ENCODE measurements at places on chromosomes 6 and 20.

DNA sequence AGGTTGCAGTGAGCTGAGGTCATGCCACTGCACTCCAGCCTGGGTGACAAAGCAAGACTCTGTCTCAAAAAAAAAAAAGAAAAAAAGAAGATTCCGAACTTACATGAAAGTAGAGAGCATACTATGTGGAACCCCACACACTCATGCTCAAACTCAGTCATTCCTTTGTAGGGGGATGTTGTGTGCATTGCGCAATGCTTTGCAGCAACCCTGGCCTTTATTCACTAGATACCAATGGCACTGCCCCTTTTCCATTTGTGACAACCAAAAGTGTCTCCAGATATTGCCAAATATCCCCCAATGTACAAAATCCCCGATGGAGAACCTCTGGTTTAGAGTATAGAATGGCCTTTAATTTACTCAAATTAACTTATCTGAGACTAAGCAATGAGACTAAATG is 158.6 kb downstream of the GJA1 start:
- no peak for DNase-seq

GRCh38 chr6:160082627-160083026 is 39.0 kb upstream of the SLC22A1 start:
- no peak for DNase-seq

DNA sequence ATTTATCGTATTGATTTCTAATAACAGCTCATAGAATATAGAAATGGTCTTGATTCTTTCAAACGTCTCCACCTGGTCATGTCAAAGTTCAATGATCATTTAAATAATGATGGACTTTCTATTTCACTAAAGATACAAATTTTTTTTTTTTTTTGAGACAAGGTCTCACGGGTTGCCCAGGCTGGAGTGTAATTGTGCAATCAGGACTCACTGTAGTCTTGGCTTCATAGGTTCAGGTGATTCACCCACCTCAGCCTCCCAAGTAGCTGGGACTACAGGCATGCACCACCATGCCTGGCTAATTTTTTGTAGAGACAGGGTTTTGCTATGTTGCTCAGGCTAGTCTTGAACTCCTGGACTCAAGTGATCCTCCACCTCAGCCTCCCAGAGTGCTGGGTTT is 25.2 kb downstream of the KLHL31 start:
- no peak for DNase-seq

DNA sequence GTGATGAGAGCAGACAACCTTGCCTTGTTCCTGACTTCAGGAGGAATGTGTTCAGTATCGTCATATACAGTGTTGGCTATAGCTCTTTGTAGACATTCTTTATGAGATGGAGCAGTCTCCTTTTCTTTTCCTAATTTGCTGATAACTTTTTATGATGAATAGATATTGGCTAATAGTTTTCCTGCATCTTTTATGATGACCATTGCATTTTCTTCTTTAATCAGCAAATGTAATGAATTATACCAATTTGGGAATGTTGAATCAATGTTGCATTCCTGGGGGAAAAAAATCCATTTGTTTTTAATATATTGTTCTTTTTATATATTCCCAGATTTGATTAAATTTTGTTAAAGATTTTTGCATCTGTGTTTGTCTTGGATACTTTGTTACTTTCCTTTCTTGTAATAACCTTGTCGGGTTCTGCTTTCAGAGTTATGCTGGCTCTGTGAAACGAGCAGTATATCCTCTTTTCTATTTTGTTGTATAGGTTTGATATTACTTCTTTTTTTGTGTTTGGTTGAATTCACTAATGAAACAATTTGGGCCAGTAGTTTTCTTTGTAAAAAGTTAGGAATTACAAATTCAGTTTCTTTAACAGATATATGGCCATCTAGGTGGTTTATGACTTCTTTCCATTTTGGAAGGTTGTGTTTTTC is 23.9 kb downstream of the KDM1B start:
- DNase-seq: no peak

DNA sequence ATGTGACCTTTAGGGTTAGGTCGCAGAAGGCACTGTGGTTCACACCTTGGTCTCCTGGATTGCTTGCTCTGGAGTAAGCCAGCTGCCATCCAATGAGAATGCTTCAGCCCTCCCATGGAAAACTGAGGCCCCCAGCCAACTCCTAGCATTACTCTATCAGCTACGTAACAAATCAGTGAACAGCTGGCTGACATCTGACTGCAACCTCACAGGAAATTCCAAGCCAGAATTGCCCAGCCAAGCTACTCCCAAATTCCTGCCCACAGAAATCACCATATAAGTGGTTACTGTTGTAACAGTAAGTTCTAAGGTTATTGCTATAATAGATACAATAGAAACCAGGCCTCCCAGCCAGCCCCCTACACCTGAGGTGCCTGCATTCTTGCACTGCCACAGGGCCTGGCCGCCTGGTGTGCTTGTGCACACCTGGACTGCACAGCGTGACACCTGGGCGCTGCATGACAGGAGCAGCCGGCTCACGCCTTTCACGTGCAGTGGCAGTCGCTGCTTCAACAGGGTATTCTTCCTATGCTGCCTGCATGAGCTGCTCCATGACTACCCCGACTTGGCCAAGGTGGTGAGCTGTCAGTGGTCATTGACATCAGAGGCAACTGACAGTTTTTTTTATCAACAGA is 429.7 kb upstream of the RUNX2 start:
- no peak for DNase-seq

DNA sequence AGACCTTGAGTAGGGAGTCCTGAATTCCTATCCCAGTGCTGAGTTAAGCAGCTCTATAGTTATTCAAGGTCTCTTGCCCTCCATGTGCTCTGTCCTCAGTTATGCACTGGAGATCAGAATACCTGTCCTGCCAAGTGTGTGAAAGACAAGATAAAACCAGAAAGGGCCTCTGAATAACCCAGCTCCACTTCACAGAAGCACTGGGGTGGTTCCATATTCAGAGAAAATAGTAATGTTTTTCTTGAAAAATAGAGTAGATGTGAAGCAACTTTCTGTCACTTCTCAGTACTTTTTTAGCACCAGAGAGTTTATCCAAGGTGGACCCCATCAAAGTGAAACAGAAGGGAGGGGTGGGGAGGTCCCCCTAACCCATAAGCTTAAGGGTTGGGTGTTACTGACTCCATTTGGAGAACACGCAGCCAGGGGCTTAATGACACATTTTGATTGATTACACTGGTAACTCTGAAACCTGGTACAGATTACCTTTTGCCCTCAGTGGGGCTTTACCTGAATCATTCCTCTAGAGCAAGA is 509.8 kb upstream of the JARID2 start:
- no peak for DNase-seq

DNA sequence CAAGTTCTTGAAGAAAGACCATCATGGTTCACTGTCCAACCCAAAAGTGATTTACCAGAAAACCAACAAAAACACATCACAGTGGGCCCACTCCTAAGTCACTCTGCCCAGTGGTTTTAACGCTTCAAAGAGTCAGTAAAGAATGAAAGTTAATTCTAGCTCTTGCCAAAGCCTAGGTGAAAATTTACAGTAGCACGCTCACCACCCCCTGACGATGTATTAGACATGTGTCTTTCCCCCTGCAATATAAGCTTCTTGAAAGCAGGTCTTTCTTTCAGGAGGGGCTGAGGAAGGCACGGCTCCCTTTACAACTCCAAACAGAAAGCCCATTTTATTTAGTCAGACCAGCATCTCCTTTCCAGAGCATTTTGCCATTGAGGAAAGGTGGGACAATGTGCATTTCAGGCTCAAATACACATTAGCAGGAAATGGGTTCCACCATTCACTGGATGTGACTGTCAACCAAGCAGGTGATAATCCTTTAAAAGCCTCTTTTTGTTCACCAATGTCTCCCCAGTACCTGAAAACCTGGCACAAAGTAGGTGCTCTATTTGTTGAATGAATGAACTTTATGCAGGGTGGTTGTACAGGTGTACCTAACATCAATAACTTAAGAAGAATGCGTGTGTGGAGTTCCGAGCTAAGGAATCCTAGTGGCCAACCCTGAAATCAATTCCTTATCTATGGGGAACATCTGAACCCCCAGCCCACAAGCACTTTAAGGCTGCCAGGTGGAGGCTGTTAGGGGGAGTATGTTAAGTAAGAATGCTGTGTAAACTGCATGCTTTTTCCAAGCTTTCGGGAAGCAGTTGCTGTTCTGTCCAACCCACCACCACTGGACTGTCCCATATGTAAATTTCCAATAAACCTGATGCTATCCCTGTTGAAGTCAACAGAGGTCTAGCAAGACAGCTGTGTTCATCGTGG is 11.4 kb downstream of the EZR start:
- no peak for DNase-seq

GRCh38 chr6:169240125-169240524 is 13.5 kb downstream of the THBS2 start:
- DNase-seq: no peak

DNA sequence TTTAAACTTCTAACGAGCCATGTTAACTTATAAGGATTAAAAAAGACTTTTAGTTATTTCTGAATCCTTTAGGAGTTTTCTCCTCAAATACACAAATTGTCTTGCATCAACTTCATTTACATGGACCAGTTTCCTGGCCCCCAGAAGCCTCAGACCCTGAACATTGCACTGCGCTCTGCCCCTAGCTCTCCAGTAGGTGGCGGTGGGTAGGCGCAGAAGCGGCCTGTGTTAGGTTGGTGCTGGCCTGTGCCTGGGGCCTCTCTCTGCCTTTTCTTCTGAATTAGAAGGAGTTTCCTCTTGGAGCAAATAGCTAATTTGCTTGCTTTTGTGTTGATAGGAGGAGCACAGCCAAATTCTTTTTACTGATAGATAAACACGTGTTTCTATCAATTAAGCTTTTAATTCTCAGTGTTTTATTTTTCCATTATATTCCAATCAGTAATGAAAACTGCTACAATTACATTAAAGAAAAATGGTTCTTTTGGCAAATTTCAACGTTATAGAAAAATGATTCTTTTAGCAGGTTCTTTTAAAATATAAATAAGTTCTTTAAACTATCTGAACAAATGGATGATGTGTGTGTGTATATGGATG is 44.4 kb downstream of the DTD1 start:
- no peak for DNase-seq

DNA sequence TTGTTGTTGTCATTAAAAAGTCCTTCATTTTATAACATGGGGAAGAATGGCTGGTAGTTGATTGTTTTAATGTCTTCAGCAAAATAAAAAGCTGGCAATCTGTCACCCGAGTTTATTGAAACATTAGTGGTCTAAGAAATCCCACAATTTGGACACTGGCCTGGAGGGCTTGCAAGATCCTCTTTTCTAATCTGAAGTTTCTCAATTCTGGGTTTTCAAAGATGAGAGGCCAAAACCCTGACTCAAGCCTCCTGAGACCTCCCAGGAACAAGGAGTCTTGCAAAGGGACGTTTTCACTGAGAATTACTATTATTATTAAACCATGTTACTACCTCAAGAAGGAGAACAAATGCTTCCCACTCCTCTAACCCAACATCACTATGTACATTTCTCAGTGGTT is 19.5 kb downstream of the MAP1LC3A start:
- no peak for DNase-seq

GRCh38 chr20:5221061-5221430 is 94.2 kb downstream of the CDS2 start:
- DNase-seq: no peak

DNA sequence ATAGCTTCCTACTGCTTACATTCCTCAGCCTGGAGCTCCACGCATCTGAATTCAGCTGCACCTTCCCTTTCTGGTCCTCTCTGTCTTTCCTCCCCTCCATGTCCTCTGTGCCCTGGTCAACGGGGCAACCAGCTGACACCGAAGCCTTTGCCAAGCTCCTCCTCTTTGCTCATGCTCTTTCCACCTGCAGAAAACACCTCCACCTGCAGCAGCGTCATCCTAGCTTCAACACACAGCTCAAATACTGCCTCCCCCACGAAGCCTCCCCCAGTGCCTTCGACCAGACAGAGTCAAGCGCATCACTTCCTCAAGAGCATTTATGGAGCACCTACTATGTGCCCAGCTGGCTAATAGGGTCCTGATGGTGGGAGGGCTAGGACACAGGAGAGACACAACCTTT is 9.2 kb downstream of the CDH22 start:
- no peak for DNase-seq

GRCh38 chr6:122569230-122569771 is 40.9 kb upstream of the PKIB start:
- DNase-seq: no peak

DNA sequence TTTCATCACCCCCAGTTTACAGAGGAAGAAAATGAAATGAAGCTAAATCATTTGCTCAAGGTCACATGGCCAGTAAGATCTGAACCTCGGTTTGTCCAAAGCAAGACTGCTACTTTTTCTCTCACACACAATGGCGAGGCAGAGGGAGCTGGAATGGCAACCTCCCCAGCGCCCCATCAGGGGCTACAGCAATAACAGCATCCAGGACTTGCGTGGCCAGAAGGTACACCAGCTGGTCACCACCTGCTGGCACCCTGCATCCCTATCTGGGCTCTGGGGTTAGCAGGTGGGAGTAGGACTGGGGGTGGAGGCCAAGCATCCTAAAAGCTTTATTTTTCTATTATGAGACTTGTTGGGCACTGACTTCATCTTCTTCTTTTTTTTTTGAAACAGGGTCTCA is 41.3 kb downstream of the TTI1 start:
- DNase-seq: no peak

DNA sequence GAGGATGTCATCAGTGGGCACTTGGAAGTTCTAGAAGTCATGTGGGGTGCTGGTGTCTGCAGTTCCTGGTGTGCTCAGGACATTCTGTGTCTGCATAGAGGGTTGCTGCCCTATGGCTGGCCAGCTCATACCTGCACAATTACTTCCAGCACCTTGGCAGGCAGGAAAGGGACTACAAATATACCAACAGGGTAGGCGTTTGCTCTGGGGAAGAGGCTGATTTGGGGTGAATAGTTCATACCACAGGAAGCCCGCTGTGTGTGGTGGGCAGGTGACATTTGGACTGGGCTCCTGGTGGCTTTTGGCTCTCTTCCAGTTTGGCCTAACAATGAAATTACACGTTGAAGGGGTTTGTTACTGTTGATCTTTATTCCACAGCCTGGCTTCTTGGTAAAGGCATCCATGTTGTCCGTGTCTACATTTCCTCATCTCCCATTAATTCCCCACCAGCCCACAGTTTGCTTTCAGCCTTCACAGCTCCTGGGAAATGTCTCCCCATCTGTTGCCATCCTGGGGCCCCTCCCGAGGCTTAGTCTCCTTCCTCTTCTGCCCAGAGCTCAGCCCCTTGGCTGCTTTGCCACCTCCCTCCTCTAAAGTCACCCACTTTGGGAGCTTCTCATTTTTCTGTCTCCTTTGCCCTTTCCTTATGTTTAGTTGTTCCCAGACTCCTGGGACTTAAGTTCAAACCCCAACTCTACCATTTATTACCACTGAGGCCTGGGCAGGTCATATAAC is 88.1 kb downstream of the RSPH3 start:
- DNase-seq: no peak

DNA sequence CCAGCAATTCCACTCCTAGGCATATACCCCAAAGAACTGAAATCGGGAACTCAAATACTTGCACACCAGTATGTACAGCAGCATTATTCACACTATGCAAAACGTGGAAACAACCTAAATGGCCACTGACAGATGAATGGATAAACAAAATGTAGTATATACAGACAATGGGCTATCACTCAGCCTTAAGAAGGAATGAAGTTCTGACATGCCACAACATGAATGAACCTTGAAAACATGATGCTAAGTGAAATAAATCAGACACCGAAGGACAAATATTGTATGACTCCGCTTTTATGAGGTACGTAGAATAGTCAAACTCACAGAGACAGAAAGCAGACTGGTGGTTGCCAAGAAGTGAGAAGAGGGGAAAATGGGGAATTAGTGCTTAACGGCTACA is 59.1 kb upstream of the CCN6 start:
- no peak for DNase-seq

All from epithelial cell of proximal tubule (primary cell).